ENCODE measurements at places on chromosomes 4 and X.

DNA sequence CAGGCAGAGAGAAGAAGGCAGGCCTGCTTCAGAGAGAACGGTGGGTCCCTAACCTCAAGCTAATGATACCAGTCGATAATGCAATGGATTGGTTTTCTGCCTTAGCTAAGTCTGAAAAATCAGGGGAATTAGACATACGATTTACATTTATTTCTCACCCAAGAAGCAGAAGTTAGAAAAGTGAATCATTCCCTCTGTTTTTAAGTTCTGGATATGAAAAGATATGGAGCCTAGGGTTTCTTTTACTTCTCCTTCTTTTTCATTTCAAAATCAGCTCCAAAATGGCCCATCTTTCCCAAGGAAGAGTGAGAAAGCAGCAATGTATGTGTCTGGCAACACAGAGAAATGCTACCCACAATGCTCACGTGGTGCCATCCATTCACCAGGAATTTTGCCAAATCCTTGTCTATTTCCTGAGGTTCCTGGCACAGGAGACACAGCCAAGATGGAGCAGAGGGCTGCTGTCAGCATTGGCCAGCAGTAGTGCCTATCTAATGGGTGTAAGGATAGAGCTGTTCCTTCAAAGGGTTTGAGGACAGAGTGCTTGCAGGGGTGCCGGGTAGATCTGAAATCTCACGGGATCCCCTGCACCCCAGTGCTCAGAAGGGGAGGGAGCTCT is 231.5 kb downstream of the MAML3 start:
- no peak for DNase-seq

GRCh38 chr4:181618896-181619295 is 624.3 kb upstream of the TENM3 start:
- no peak for DNase-seq

DNA sequence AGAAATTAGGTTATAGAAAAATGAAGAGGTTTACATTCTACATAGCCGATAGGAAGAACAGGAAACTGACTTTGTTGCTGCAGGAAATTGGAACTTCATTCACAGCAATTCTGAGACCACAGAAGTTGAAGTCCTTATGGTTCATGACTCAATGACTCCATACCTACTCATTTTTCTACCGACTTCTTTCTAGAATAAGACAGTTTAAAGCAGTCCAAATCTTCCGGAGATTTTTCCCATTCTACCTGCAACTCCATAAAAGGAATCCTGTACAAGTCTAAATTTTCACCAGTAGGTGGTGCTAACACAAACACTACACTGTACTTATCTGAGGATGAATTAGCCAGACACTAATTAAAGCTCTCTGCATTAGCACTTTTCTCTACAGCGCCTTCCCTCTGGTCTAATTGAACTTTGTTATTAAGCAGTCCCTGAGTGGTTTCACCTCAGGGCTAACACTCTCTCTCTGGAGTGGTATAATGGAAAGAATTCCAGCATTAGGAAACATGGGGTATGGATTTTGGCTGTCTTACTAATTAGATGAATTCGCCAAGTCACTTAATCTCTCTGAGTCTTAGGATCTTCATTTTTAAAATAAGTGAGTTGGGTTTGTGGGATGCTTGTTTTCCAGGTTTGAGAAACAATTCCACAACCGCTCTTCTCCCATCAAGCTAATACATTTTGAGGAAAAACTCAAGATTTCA is 167.9 kb downstream of the SMIM20 start:
- peak; percentile 52 for DNase-seq

DNA sequence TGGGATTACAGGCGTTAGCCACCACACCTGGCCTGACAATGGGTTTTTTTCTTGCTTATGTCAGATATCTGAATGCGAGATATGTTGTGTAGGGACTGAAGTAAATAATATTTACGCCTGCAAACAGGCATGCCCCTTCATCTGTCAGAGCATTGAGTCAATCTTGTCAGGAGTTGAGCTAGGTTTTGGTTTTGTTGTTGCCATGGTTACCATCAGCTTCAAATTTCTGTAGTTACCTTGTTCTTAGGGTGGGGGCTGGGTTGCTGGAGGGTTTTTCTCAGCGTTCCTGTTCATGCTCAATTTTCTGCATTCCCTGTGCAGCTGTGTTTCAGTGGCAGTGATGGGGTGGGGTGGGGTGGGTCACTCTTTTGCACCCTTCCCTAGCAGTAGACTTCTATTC is 14.5 kb downstream of the MRPL1 start:
- DNase-seq, result no peak

DNA sequence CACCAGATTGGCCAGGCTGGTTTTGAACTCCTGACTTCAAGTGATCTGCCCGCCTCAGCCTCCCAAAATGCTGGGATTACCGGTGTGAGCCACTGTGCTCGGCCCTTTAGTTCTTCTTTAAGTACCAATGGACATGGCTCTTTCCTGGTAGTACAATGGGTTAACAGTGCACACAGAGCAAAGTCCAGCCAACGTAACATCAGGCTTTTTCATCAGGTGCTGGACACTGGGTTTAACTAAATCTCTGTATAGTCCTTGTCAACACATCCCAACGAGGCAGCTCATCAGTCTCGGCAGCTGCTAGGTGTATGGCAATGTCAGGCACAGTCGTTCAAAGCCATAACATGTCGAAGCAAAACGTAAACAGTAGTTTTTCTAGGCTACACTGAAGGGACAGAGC is 93.8 kb downstream of the HDAC8 start:
- DNase-seq, result no peak

- no peak for DNase-seq
Measured at GRCh38 chr4:80086296-80086695, 13.3 kb upstream of the ANTXR2 start.

DNA sequence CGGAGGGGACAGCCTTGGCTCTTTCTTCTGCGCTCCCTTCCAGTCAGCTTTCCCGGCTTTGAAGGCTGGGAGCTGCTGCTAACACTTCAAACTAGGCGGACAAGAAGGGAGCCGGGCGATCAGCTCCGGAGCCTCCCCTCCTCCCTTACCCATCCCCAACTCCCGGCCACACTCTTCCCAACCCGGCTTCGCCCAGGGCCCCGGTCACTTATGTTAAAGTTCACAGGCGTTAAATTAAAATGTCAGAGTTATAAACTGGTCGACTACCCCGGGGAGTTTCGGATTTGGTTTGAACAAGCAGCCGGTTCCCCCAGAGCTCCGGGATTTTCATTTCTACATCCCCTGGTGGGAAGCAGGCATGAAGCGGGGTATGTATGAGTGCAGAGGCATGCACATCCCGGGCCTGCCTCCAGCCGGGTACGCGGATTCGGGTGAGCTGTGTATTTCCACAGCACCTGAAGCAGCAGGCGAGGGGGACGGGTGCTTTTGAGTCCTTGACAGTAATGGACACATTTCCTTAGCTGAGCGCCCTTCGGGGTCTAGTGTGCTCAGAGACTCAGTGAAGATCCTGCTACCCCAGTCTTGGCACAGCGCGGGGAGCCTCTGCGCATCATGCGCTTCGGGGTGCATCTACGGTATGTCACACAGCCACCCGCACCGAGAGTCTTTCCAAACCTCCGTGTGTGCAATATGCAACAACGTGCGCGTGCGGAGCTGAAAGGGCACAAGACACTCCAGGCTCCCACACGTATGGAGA is 880 bp downstream of the UNC5C start:
- no peak for DNase-seq

DNA sequence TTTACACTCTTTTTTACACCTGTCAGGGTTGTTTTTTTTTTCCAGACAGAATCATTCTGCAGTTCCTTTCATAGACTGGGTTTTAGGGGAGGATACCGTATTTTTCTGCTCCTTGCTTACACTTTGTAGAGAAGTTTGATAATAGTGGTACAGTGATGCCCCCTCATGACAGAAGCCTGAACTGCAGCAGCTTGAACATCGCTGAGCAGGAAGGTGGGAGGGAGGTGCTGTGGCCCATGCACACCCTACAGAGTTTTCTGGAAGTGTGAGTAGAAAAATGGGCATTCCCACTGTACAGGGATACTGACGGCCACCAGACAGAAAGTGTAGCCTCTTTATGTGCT is 54.5 kb downstream of the RAB40A start:
- peak; percentile 58 for DNase-seq

DNA sequence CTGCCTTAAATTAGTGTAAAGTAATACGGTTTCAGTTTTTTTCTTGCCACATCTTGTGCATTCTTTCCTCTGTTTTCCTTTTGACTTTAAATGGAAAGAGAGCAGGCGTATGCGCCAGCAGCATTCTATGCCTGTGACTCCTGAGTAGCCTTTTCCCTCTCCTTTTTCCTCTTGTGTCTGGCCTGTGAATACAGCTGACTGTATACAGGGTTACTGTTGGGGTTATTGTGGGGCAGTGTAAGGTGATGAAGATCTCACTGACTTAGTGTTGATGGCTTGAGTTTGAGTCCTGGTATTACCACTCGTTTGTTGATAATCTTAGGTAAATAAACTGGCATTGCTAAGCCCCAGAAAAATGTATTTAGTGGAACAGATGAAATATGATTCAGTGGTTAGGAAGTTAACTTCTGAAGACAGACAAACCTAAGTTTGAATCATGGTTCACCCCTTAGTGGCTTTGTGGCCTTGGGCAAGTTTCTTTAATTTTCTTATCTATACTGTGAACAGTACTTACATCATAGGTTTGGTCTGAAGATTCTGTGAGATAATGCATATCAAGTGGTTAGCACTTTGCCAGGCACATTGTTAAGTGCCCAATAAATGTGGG is 105.1 kb downstream of the FNIP2 start:
- no peak for DNase-seq

DNA sequence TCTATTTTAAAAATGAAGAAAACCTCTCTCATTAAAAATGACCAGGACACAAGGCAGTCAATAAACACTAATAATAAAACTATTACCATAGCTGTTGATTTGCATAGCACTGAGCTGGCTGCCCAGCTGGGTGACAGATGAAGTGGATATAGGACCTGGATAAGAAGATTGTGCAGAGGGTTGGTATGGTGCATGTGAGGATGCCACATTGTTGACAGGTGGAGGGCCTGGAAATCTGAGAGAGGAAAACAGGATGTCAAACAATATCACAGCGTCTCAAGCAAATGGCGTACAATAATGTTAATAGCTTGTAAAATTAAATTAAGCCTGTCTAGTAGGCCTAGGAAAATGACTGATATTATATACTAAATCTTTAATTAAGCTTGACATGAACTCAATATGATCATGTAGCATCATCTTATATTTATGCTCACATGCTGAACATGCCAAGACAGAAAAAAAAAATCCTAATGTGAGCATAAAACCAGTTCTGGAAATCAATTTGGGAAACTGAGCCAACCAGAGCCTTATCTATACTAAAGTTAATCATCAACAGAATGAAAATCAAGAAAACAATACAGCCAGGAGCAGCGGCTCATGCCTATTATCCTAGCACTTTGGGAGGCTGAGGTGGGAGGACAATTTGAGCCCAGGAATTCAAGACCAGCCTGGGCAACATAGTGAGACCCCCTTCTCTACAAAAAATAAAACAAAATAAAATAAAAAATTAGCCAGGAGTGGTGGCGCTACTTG is 18.6 kb downstream of the SEC24D start:
- DNase-seq, result no peak

DNA sequence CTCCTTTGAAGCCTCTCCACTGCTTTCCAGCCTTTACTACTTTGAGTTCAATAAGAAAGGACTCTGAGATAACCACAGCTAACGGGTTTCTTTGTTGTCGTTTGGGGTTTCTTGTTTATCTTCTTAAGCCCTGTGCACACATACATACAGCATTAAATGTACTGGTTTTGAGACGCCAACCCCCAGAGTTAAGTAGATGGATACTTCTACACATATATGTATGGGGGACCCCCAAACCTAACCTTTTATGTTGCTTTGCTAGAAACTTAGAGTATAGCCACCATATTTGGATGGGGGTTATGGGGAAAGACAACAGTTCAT is 697 bp downstream of the CEP135 start:
- DNase-seq, result no peak

- DNase-seq, result no peak
Measured at GRCh38 chr4:89618151-89618550, 218.8 kb downstream of the SNCA start.

GRCh38 chrX:11881485-11882170 is 123.6 kb downstream of the MSL3 start:
- no peak for DNase-seq

GRCh38 chrX:23066588-23067281 is 67.0 kb downstream of the DDX53 start:
- no peak for DNase-seq

- DNase-seq, result no peak
Measured at GRCh38 chrX:9775930-9776329, 10.3 kb upstream of the GPR143 start.

GRCh38 chr4:25350561-25350960 is 26.5 kb upstream of the ANAPC4 start:
- DNase-seq, result no peak

- DNase-seq, result no peak
Measured at GRCh38 chrX:154083126-154083517, 14.4 kb downstream of the MECP2 start.

DNA sequence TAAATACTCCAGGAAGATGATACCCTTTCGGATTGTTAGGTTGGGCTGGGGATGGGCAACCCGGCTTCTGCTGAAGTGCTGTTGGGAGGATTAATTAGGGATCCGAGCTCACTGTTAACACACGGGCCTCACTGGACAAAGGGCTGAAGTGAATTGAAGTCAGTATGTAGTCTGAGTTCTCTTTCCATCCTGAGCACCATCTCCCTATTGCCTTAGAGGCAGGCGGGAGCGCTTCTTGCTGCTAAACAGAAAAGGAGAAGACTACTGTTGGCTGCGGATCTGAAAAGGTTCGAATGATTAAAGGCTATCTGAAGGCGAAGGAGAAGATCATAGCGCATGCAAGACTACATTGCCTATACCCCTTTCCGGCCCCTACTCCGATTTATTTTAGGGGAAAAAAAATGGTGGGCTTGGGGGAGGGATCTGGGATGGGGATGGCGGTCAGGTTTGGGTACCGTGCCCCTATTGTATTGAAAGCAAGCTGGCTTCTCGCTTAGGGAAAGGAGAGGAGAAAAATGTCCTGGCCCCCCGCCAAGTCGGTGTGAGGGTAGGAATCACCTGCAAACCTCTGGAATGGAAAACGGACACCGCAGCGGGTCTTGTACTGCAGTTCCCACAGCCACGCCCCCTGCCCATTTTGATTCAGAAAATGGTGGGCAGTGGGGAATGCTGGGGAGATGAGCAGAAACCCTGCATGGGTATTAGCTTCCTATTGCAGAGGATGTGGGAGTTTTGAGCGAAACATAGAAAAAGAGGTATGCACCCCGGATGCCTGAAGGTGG is 22.3 kb downstream of the MORF4L2 start:
- DNase-seq, result no peak

DNA sequence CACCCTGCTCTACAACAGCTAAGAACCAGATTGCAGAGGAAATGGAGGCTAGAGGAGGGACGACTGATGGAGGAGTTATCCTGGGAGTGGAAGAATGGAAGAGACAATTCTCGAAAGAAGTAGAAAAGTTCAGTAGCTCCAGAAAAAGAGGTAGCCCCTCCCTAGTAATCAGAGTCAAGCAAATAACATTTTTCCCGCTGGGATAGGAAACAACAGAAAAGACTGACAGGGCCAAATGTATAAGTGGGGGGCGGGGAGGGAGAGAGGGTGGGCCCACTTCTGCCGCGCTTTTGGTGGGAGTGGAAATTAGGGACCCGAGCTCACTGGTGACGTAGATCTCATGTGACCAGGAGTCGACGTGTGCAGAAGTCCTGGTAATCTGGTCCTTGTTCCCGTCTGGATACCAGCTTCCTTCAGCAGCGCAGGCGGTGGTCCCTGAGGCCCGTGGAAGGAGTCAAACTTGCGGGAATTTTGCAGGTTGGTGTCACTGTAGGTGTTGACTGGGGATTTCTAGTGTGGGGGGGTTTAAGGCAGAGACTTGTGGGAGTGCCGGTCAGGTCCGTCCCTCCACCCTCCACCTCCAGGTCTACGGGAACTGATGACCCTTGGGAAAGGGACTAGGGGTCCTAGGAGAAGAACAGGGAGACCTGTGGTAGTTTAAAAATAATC is at the start of gene TCEAL9:
TSS of gene TCEAL9 (plus strand) at position 377 of the 669 bp plus-strand sequence. CDS start 1,179 bp downstream, outside the sequence.
- DNase-seq, result peak; percentile 63

- DNase-seq, result no peak
Measured at GRCh38 chrX:138847930-138848329, 136.4 kb upstream of the FGF13 start.
